MG63 (cell line): ENCODE measurements at places on chromosomes 5 and 9.
A peak's percentile ranks its signal among the peaks of the same experiment; 100 is the strongest.

DNA sequence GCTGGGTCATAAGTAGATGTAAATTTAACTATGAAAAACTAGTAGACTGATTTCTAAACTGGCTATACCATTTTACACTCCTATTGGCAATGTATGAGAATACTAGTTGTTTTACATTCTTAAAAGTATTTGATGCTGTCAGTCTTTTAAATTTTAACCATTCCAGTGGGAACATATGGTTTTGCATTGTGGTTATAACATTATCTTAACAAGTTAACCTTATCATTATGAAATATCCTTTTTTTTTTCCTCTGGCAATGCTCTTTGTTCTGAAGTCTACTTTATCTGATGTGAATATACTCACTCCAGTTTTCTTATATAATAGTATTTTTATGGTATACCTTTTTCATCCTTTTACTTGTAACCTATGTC is 548.9 kb upstream of the CLINT1 start:
- no peak for DNase-seq

GRCh38 chr9:25094518-25094917 is 548.8 kb upstream of the IZUMO3 start:
- DNase-seq = no peak

DNA sequence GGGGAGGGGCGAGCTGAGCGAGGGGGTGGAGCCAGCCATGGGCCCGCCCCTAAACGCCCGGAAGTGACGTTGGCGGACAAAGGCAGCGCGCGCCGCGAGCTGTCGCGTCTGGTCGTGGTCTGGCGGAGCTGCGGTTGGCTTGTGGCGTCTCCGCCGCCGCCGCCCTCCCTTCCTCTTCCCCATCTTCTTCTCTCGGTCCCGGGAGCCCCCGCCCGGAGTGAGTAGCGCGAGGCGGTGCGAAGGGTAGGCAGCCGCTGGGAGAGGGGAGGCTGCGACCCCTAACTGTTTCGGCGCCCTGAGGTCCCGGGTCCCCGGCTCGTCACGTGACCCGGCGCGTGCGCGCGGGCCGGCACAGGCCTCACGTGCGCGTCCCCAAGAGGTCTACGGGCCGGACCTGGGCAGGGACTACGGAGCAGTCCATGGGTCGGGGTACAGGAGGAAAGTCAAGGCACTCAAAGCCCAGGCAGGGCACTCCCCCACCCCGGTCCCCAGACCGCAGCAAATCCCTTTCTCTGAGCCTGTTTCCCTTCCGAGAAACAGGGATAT is at the start of gene NTMT1:
Gene NTMT1 (plus strand): TSS at position 85 of the 546 bp plus-strand sequence. CDS start 6,541 bp downstream, outside the sequence.
- DNase-seq = peak; percentile 74

- DNase-seq = no peak
These were observed 168.5 kb upstream of the GAS1 start for GRCh38 chr9:87115785-87116184.

DNA sequence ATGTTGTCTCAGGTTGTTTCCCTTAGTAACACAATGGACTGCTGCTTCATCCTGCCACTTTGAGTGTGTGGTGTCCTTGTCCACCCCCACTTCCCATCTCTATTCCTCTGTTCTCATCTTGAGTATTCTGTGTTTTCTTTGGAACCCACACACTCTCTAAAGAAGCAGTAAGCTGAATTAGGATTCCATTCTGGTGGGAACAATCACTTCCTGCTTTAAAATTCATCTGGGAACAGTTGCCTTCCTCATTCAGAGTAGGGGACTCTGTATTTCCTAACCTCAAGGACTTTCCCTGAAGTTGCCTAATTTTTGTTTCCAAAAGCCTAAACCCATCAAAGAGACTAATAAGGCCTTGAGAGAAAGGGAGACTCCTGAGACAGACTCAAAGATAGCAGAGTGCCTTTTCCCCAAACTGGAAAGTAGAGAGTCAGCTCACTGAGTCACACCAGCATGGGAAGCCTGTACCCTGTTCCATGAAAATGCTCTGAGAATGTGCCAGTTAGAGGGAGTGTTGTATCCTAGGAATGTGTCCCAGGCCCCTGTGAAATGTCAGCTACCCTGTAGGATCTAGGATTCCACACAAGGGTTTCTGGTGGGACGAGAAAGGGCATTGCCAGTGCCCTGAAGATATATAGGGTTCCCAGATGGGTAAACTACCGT is 63.6 kb downstream of the CCDC192 start:
- DNase-seq = peak; percentile 4

DNA sequence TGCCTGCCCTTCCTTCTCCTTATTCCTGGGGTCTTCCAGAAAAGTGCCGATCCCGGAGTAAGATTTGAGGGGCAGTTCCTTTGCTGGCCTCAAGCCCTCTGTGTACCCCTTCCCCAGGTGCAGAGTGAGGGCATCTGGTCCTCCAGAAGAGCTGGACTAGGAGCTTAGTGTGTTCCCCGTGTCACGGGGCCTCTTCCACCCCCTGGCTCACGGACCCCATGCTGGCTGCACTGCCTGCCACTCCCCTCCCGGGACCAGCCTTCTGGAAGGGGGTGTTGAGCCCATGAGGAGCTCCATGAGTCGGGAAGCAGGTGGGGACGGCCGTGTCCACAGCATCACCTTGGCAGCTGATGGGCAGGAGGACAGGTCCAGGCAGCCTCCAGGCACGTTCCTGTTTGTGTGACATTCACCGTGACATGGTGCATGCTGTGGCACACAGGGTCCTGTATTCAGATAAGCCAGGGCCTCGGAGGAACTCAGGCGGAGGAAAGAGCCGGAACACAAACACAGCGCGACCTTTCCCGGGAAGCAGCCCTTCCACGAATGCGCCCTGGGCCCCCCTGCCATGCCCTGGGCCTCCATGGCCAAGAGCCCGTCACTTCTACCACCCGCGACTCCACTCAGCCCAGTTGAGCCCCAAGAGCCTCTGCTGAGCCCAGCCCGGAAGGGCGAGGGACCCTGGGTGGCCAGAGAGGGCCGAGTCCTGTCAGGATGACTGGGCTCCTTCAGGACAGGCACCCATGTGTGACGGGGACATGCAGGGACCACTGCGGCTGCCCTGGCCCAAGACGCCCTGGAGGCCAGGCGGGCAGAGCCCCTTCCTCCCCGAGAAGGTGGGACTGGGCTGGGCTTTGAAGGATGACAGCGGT is 5.9 kb upstream of the LCN1 start:
- no peak for DNase-seq

GRCh38 chr9:110923601-110924000 is 114.7 kb downstream of the LPAR1 start:
- no peak for DNase-seq

- DNase-seq = no peak
These were observed 74.7 kb downstream of the PIK3R1 start for GRCh38 chr5:68290260-68290674.

GRCh38 chr5:77725616-77726015 is 50.5 kb downstream of the TBCA start:
- DNase-seq = no peak
